ENCODE measurements at places on chromosomes 7 and 10.

- no peak for ATAC-seq
- H3K27me3 ChIP-seq, result no peaks in the 10 kb centered on the region
- no peak overlapping the region for H3K4me3 ChIP-seq
- H3K4me1 ChIP-seq, result peaks cover 13% of the 10 kb centered on the region
Observed at GRCh38 chr7:77447616-77448015, 31.5 kb upstream of the GSAP start.

DNA sequence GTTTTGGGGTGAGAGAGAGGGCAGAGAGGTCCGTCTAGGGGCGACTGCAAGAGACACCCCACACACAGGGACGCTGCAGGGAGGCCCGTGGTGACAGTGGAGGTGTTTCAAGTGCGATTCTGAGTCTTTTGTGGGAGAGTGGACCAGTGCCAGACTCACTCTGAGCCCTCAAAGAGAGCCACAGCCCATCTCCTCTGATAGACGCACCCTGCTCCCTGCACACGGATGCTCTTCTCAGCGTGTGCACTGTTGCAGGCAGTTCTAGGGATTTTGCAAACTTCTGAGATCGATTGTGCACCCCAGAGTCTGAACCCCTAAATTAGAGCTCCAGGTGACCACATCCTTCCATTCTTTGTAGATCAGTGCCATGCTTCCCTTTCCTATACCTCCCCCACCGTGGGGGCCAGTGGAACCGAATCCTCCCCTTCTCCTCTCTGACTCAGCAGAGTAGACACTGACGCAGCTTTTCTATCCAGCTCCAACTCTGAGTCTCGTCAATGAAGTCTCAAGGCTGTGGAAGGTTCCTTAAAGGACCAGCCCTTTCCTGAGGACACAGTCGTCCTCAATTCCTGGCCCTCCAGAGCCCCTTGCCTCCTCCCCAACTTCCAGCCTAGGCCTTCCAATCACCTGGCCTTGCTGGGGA, 83.8 kb downstream of the TMEM130 start:
- peak; percentile 24 for ATAC-seq
- H3K27ac ChIP-seq, result no peak overlapping the region
- H3K4me3 ChIP-seq, result no peak overlapping the region
- peaks cover 38% of the 10 kb centered on the region for H3K27me3 ChIP-seq
- no peaks in the 10 kb centered on the region for H3K36me3 ChIP-seq
- no peaks in the 10 kb centered on the region for H3K4me1 ChIP-seq

DNA sequence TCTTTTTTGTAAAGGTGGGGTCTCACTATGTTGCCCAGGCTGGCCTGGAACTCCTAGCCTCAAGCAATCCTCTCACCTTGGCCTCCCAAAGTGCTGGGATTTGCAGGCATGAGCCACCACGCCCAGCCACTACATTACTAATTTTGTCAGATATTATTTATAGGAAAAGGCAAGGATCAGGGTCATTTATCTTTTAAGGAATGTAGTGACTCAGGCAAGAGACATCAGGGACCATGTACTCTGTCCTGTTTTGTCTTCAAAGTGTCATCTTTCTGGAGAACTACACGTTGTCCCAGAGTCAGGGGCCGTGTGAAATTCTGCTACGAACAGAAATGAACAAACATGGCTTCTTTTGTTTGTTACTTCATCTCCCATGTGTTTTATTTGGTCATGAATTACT, 105.3 kb downstream of the NPTX2 start:
- peaks cover 29% of the 10 kb centered on the region for H3K27me3 ChIP-seq
- H3K36me3 ChIP-seq, result no peaks in the 10 kb centered on the region
- H3K27ac ChIP-seq, result no peak overlapping the region
- no peak for ATAC-seq

DNA sequence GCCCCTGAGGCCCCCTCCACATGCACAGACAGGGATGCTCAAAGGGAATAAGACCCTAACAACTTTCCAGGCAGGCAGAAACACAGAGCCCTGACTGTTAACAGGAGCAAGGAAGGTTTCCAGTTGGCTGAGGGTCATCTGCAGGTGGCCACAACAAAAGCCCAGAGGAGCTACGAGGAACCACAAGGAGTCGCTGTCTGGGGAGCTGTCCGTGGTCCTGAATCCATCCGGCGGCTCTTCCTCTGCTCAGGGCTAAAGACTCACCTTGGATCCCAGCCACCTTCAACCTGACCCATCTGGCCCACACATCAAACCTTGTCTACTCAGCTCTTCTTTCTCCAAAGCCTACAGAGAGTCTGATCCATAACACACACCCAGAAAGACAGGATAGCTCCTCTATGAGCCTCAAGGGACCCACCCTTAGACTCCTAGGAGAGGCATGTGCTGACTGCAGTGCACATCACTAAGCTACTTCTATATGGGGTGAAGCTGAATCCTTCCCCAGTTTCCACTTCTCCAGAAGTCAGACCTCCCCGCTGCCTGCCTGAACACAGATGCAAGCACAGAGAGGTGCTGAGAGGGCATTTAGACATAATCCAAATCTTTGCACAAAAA, 104.0 kb downstream of the SLIT1 start:
- no peak overlapping the region for H3K27ac ChIP-seq
- no peaks in the 10 kb centered on the region for H3K36me3 ChIP-seq
- ATAC-seq, result peak; percentile 44
- peaks cover 59% of the 10 kb centered on the region for H3K27me3 ChIP-seq
- no peak overlapping the region for H3K4me3 ChIP-seq
- H3K4me1 ChIP-seq, result no peaks in the 10 kb centered on the region

- H3K27ac ChIP-seq, result peak overlapping the region; percentile 37
- peaks cover 71% of the 10 kb centered on the region for H3K4me1 ChIP-seq
- no peak overlapping the region for H3K4me3 ChIP-seq
- no peaks in the 10 kb centered on the region for H3K27me3 ChIP-seq
Observed at GRCh38 chr7:2800931-2801688, 43.0 kb downstream of the GNA12 start.

DNA sequence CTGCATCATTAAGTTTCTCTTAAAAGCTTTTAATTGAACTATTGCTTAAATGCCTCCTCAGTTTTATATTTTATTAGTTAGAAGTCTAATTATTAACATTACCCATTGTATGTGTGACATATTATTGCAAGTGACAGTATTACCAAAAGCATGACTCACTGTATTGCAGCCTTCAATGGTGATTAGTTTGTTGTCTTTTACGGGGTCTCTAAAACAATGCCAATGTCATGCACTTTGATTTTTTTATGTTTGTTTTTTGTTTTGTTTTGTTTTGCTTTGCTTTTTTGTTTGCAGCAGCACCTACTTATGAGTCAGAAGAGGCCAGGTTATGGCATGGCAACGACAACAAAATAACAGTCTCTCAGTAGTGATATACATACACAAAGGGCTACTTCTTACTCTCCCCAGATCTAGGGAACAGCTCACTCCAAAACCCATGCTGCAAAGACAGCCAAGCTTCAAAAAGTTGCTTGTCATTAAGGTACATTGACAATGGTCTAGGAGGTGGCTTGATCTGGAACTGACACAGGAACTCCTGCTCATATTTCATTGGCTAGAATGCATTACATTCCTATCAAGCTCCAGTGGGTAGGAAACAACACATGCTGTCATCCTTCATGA, 293.7 kb upstream of the POM121L12 start:
- no peak overlapping the region for H3K27ac ChIP-seq
- no peak for ATAC-seq
- no peaks in the 10 kb centered on the region for H3K36me3 ChIP-seq
- no peak overlapping the region for H3K4me3 ChIP-seq

DNA sequence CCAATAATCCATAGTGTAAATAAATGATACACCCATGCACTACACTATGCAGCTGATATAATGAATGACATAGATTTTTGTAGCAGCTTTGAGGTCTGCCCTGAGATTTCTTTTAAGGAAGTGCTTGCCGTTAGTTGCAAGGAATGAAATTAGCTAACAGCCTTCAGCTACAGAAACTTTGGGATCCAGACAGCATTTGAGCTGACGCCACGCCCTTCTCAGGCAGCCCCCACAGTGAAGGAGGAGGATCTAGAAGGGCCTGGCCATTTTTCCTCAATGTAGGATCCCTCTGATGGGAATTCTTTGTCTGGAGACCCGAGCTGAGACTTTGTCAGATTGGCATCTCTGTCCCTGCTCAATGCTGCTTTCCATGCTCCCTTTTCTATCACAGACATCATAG, 6.1 kb upstream of the PDK4 start:
- H3K27ac ChIP-seq, result no peak overlapping the region
- no peaks in the 10 kb centered on the region for H3K36me3 ChIP-seq
- peaks cover 20% of the 10 kb centered on the region for H3K4me1 ChIP-seq

- H3K27ac ChIP-seq, result no peak overlapping the region
- H3K4me3 ChIP-seq, result no peak overlapping the region
- no peak for ATAC-seq
- H3K36me3 ChIP-seq, result peaks cover 16% of the 10 kb centered on the region
- peaks cover 5% of the 10 kb centered on the region for H3K4me1 ChIP-seq
Observed at GRCh38 chr7:152052771-152053170, 27.3 kb downstream of the GALNT11 start.
